Activated CD8-positive, alpha-beta memory T cell treated with anti-CD3 and anti-CD28 coated beads for 1 hour (primary cell): ENCODE measurements at places on chromosomes 2 and 18.

- DNase-seq, result no peak
Measured at GRCh38 chr2:237886685-237887481, 27.5 kb downstream of the RAMP1 start.

DNA sequence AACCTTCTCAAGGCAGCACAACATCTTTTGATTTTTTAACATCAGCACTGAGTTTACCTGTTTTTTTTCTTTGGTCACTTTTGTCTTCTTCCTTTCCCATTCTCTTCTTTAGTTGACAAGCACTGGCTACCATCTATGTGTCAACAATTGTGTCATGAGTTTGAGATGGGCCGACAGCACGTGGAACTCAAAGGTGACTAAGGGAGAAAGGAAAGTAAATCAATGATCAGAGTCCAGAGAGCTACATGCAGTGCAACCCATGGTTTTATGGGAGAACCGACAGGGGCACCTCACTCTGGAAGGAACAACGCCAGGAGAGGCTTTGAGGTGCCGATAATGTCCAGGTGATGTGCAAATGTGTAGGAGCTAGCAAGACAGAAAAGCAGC is 755.5 kb downstream of the RNF144A start:
- DNase-seq, result no peak

DNA sequence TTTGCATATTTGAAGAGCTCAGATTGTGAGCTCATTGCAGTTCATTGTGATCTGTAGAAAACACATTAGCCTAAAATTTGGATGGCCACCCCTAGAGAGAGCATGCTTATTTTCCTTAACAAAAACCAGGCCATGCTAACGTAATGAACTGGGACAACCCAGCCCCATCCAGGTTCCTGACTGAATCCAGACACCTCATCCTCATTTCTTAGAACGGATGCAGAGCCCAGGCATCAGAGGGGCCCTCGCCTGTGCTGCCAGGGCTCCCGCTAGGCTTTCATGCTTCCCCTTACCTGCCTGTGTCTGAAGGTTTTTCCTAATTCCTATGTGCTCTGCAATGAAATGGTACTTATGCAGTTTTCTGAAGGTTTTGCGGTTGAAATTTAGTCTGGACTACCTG is 171.1 kb downstream of the CCDC102B start:
- DNase-seq, result no peak

DNA sequence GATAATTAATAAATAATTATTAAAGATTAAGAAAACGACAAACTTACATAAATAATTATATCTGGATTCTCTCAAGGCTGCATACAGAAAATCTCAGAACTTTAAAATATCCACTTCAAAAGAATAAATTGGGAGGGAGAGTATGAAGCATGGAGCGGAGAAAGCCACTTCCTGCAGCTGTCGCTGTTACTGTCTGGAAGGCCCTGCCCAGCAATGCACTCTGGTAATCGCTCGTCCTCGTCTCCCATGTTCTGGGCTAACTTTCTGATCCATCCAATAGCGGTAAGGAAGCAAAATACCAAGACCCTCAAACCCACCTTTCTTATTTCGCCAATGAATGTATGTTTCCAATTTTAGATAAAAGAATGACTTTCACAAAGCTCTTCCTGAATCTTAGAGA is 26.7 kb downstream of the CYRIA start:
- no peak for DNase-seq

- no peak for DNase-seq
Measured at GRCh38 chr2:174645296-174645695, 47.7 kb upstream of the WIPF1 start.

DNA sequence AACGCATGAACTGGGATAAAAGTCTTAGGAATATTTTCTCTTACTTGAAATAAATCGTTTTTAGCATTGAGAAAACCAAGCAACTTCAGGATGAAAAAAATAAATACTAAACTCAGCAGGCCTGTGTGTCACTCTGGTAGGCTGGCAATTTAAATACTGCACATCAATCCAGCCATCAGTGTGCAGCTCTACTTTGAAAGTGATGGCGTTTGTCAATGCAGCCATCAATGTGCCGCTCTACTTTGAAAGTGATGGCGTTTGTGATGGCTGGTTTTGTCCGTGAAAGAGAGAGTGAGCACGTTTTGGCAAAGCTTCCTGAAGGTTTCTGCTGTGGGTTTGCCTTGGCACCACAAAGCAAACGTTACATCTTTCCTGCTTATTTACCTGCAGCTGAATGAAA is 543.5 kb upstream of the SALL3 start:
- DNase-seq, result no peak

- no peak for DNase-seq
Measured at GRCh38 chr2:79621252-79621651, 108.4 kb downstream of the CTNNA2 start.

- DNase-seq, result no peak
Measured at GRCh38 chr2:119242276-119243119, 18.9 kb downstream of the STEAP3 start.

DNA sequence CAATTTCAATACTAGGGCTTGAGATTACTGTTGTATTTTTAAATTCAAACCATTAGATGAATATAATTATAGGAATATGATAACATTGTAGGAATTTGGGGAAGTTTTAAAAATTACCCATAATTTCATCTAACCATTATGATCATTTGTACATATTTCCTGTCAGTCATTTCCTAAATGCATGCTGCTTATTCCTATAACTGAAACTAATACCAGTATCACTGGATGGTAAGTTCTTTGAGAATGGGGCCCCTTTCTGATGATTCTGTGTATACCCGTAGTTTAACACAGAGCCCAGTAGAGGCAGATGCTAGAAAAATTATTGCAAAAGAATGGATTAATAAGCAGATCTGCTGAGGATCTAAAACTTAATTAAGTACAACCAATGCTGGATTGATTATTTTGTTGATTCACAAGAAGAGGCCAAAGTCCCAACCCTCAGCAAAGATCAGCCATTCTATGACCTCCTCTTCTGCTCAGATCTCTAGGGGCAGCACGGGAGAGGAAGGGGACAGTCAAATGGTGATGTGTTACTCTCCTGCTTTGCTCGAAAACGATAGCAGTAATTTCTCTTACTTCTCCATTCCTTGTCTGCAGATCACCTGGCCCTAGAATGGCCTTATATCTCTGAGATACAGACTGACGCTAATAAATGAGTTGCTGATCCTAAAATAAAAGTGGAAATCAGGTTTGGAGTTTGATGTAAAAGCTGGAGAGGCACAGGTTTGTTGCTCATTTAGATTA is 69.5 kb upstream of the PELI1 start:
- DNase-seq, result no peak

GRCh38 chr2:241649404-241649803 is 11.9 kb downstream of the ATG4B start:
- DNase-seq, result no peak

- DNase-seq, result peak; percentile 45
Measured at GRCh38 chr2:100427627-100428258, 10.3 kb upstream of the CHST10 start.

DNA sequence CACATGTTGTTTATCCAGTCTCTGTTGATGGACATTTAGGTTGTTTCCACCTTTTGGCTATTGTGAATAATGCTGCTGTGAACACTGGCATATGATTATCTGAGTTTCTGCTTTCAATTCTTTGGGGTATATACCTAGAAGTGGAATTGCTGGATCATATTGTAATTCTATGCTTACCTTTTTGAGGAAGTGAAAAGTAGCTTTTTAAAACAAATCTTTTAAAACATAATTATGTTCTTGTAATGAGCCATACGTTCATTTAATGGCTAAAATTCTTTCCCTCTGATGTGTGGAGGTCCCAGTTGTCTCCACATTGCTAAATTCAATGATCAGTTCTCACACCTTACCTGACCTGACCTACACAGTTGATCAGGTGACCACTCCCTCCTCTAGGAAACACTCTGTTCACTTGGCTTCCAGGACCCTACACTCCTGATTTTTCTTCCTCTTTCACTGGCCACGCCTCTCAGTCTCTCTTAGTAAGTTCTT is 27.8 kb upstream of the SERTAD2 start:
- DNase-seq, result no peak

- DNase-seq, result no peak
Measured at GRCh38 chr18:41642756-41643155, 312.3 kb upstream of the PIK3C3 start.

DNA sequence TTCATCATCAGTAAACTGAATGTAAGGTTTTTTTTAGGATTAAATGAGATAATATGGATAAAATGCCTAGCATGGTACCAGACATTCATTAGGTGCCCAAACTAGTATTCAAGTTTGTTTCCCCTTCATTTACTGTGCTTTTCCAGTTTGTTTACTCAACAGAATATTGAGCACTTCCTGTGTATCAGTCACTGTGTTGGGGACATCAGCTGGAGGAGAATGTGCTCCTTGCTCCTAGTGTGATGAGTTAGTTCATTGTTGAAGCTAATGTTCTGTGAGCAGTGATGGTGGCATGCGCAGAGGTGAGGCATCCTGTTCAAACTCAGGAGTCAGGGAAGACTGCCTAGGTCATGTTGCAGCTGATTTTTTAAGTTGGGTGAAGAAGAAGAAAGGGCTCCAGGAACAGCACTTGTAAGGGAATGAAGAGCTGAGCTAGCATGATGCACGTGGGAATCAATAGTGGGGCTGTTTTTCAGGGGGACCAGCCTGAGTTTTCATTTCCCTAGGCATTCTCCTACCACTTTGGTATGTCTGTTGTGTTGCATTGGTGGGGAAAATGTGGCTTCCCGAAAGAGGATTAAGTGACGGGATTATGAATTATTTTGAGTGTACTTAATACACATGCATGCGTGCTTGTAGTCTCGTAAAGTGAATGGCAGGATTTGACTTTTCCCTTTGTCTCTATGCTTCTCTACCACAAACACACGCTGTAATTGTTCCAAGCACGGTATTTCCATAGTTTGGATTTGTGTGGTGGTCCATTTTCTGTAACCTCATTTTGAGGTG is 23.7 kb downstream of the TTLL4 start:
- no peak for DNase-seq

GRCh38 chr2:70385966-70386595 is 84.2 kb upstream of the FAM136A start:
- no peak for DNase-seq

GRCh38 chr18:79429785-79430281 is 34.1 kb downstream of the NFATC1 start:
- no peak for DNase-seq

DNA sequence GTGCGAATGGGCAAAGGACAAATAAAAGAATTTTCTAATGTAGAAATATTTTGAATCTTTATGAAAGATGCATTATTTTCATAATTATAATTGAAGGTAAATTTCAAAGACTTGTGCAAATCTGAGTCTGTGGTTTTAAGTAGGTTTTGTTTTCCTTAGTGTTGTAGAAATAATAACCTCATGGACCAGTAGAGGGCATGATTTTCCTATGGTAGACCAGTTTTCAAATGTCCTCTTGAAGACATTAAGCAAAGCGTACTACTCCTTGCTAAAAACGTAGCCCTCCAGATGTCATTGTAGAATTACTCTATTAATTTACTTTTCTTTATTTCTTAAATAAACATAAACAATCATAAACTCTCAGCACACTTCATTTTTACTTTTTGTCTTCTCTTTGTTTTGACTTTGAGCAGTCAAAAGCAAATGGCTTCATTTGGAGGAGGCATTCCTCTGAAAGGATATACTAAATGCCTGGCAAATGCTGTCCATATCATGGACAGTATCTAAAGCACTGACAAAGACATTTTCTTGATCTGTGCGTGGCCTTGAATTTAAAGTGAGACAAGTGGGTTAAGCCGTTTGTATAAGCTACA is 85.8 kb upstream of the FAM237A start:
- no peak for DNase-seq

GRCh38 chr2:111689941-111690340 is 194.1 kb downstream of the ANAPC1 start:
- no peak for DNase-seq

DNA sequence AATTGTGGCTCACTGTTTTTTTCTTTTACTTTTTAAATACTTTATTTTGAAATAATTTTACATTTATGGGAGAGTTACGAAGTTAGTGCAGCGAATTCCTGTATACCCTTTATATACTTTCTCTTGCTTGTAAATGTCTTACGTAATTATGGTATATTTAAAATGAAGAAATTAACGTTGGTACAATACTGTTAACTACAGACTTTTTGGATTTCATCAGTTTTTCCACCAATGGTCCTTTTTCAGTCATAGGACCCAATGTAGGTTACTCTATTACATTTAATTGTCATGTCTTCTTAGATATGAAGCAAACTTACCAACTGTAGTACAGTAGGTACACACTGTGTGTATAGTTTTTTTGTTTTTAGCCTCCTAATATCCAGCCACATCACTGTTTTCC is 76.3 kb downstream of the BOLA3 start:
- DNase-seq, result no peak

DNA sequence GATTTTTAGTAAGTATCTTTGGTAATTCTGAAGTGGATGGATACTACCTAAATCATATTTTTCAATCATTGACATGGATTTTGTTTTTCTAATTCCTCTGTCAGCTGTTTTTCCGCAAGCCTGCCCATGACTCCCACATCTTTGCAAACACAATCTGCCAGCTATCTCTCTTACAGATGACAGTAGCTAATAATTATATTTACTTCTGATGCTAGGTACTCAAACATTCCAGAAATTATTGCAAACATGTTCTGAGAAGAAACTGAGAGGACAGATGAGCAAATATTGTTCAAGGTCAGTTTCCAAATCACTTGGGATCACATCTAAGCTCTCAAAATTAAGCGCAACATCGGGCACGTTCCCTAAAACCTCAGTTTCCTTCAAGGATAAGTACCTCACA is 270.0 kb upstream of the CDH19 start:
- DNase-seq, result no peak

- DNase-seq, result no peak
Measured at GRCh38 chr2:45404807-45405297, 206.2 kb downstream of the SRBD1 start.

- no peak for DNase-seq
Measured at GRCh38 chr18:7221424-7222155, 9.3 kb upstream of the LRRC30 start.

GRCh38 chr2:224570328-224570993 is 14.7 kb downstream of the CUL3 start:
- DNase-seq, result no peak

GRCh38 chr18:55731594-55732042 is 143.6 kb upstream of the TCF4 start:
- no peak for DNase-seq

GRCh38 chr2:24304631-24305030 is 55.7 kb downstream of the ITSN2 start:
- DNase-seq, result no peak

- DNase-seq, result no peak
Measured at GRCh38 chr2:229059331-229060033, 211.6 kb downstream of the PID1 start.

- DNase-seq, result peak; percentile 61
Measured at GRCh38 chr2:219029829-219030165, 11.5 kb downstream of the CFAP65 start.
